ENCODE measurements at places on chromosomes 3 and 15.

- peak; percentile 55 for DNase-seq
Observed at GRCh38 chr3:179148616-179149405, 654 bp downstream of the PIK3CA start.

DNA sequence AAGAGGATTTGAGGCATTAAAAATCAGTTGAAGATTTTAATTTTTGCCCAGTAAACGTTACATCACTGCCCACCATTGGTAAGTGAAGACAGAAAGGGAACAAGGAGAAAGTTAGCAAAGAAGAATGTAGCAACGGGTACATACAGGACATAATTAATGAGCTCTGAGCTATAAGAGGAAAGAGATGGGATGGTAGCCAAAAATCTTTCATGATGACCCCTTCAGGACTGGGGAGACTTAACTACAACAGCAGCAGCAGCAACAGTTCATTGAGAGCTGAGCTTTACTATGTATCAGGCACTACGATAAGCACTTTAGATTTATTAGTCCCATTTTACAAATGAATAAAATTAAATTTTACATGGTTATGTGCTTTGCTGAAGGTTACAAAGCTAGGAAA, 18.4 kb downstream of the EMC4 start:
- no peak for DNase-seq

- DNase-seq = no peak
Observed at GRCh38 chr3:160568989-160569388, 3.6 kb upstream of the KPNA4 start.

DNA sequence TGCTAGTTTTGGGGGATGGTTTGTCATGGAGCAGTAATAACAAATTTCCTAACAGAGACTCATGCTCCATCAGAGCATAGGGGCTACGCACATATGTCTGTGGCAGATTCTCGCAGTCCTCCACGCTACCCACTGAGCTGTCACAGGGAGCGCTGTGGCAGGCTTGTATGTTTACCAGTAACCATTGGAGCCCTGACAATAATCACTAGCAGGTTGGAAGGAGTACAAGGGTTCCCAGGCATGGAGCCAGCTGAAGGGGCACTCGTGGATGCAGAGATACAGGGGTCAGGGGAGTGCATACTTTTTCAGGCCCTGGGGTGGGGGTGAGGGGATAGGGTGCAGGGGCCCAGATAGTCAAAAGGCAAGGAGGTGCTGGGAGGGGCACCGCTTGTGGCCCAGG, 7.9 kb upstream of the GP9 start:
- no peak for DNase-seq

GRCh38 chr15:93506646-93507045, 417.6 kb upstream of the RGMA start:
- no peak for DNase-seq

- no peak for DNase-seq
Observed at GRCh38 chr15:101852356-101852755, 40.4 kb downstream of the OR4F15 start.

DNA sequence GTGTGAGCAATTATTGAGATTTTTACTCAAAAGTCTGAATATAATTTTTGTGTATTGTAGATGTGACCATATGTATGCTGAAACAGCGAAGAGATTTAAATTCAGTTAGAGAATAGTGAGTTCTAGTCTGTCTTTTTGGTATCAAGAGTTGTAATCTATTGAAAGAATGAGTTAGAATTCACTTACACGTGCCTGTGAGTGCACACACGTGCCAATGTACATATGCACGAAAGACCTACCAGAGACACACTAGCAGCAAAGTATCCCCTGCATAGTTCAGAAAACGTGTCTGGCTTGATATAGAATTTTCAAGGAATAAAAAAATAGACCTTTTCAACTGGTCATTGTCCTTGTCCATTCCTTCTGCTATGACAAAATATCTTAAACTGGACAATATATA, 64.8 kb upstream of the BHLHE40 start:
- no peak for DNase-seq

DNA sequence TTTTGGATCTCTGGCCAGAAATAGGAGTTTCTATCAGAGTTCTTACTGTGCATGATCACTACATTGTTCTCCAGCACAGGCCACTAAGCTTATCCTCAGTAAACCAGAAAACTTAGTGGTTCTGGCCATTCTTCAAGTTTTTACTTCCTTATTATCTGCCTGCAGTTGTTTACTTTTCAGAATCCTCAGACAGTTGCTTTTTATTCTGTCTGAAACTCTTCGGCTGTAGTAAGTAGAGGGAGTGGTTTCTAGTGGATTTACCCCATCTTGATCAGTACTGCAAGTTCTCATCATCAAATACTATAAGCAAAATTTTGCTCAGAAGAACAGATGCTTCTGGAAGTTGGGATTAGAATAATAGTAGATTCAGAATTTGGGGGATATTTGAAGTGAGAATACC, 193.0 kb upstream of the RARB start:
- DNase-seq = no peak

- no peak for DNase-seq
Observed at GRCh38 chr15:57948351-57949289, 116.9 kb downstream of the ALDH1A2 start.

- DNase-seq = no peak
Observed at GRCh38 chr3:170323331-170323730, 34.2 kb upstream of the SKIL start.

- no peak for DNase-seq
Observed at GRCh38 chr3:43997316-43997715, 244.4 kb upstream of the TOPAZ1 start.

DNA sequence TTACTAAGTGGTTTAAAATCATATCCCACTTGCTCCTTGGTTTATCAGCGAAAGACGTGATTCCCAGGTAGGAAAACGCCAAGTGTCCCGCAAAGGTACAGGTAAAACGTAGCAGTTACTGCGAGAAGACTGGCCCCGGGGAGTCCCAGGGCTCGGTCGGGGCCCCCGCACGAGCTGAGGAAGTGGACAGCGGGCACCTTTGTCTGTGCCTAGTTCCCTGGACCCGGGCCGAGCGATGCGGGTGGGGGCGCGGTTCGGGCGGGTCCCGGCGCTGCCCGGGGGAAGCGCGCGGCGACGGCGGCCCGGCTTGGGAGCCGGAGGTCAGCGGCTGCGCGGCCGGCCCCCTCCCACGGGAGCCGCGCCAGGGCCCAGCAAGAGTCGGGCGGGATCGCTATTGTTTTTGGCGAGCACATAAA, 864 bp upstream of the NEO1 start:
- DNase-seq = no peak

DNA sequence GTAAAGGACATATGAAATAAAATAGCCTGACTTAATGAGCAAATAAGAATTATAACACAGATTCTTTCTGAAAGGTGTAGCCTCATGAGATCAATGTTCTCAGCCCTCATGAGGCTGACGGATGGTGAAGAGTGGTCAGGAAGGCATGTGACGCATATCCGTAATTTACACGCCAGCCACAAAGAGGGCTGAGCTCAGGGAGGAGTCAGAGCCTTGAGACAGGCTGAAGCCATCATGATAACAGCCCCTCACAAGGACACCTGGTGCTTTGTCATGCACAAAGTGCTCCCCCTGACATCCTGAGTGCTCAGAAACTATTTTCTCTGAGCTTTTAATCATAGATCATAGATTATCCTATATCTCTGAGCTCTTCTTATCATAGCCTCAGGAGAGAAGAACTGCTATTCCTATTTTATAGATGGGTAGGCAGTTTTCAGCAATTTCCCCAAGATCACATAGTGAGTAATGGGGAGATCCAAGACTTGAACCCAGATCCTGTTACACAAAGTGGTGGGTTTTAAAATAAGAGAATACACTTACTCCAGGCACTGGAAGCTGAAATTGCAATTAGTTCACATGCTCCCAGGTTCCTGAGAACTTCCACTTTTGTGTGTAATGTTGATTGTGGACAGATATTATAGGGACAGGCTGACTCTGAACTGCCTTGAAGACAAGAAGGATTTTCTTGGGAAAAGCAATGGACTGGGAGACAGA, 267.1 kb downstream of the RPLP1 start:
- DNase-seq = peak; percentile 78

GRCh38 chr15:88472225-88472624, 4.7 kb downstream of the MRPS11 start:
- no peak for DNase-seq

GRCh38 chr15:50542887-50543210, 3.6 kb downstream of the USP50 start:
- no peak for DNase-seq

- DNase-seq = no peak
Observed at GRCh38 chr3:29092348-29092747, 188.5 kb upstream of the RBMS3 start.

- DNase-seq = no peak
Observed at GRCh38 chr3:65729555-65729954, 309.2 kb downstream of the MAGI1 start.

DNA sequence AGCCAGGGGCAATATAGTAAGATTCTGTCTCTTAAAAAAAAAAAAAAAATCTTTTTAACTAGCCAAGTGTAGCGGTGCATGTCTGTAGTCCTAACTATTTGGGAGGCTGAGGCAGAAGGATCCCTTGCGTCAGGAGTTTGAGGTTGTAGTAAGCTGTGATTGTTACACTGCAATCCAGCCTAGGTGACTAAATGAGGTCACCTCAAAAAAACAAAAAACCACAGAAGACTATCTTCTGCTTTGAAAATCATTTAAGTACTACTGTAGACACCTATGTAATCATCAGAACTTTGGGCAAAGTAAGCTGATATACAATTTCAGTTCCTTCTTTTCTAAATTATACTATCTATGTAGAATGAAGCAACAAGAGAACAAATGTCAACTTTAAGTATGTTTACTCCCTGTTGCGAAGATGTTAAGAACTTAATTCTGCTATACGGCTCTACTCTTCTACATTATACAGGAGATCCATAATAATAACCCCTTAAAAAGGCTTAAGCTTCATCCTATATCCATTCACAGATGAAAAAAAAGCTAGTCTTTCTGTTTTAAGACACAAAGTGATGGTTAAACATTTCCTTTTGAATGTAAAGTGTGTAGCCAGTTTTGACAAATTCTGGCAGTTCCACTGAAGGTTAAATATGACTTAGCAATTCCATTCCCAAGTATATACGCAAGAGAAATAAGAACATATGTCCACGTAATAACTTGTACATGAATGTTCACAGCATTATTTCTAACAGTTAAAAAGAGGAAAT, 15.2 kb downstream of the DAZL start:
- no peak for DNase-seq

DNA sequence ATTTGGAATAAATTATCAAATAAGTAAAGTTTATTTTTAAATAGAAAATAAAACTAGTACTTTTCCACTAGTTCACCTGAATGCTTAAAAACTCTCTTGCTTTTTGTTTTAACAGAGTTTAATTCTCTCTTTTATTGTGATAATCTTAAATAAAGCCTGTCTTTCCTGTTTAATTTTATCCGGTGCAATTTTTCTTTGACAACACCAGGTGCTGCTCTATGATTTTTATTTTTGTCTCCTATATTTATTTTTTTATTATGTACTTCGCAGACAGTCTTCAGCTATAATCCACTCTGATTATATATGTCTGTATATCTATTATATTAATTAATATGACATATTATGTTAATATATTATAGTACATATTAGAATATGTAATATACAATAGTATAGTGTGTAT, 1293.0 kb upstream of the EPHA6 start:
- DNase-seq = no peak

GRCh38 chr3:188915127-188915526, 256.6 kb upstream of the TPRG1 start:
- no peak for DNase-seq
